ENCODE measurements at places on chromosomes 16 and 17.

GRCh38 chr16:30000735-30001631 is 4.9 kb downstream of the INO80E start:
- no peak for DNase-seq

GRCh38 chr16:12318661-12319427 is 342.3 kb downstream of the SNX29 start:
- no peak for DNase-seq

- DNase-seq: no peak
Observed at GRCh38 chr17:7961421-7961820, 29.4 kb downstream of the CNTROB start.

GRCh38 chr17:73754886-73755400 is 110.7 kb upstream of the SDK2 start:
- no peak for DNase-seq

DNA sequence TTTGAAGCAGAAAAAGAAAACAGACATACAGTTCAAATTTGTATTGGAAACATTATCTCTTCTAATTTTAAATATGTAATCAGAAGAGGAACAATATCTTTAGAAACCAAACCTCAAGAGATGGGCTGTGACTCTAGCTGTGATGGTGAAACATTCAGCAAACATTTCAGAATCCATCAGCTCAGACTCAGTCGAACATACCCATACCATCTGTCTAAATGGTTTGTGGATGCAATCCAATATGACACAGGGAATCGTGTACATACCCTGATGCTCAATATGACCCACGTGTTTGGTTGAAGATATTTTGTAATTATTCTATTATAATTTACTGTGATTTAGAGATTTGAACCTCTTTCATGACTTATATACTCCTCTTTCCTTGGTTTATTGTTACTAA is 665.2 kb upstream of the CDH8 start:
- DNase-seq: no peak

GRCh38 chr16:89145406-89146161 is 26.0 kb upstream of the CDH15 start:
- no peak for DNase-seq

DNA sequence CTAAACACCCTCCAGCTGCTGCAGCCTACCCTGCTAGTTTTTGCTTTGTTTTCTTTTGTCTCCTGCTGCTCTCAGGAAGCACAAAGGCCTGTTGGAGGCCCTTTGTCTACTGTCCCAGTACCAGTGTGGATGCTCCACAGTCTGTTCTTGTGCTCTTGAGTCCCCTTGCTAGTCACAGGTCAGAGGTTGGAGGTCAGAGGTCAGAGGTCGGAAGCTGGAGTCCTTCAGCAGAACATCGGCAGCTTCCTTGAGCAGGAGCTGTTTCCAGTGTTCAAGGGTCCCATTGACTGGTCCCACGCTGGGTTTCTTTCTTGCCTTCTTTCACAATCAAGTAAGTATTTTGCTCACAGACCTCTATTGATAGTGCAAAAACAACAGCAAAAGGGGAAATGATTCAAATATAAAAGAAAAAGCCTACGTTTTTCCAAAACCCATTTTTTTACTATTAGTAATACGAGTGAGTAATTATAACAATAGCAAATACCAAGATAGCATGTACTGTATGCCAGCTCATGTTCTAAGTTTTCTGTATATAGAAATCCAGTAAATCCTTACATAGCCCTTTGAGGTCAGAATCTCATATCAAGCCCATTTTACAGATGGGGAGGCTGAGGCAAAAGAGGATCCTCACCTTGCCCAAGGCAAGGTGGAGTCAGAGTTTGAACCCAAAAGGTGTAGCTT is 10.9 kb upstream of the IL34 start:
- DNase-seq: no peak

GRCh38 chr16:87015021-87015420 is 302.2 kb downstream of the C16orf95 start:
- DNase-seq: no peak

- no peak for DNase-seq
Observed at GRCh38 chr16:56591377-56592060, 2.2 kb downstream of the MT3 start.

- DNase-seq: no peak
Observed at GRCh38 chr16:83940630-83941378, 12.2 kb upstream of the OSGIN1 start.

- DNase-seq: no peak
Observed at GRCh38 chr17:77396610-77397009, 255.8 kb downstream of the SEC14L1 start.

DNA sequence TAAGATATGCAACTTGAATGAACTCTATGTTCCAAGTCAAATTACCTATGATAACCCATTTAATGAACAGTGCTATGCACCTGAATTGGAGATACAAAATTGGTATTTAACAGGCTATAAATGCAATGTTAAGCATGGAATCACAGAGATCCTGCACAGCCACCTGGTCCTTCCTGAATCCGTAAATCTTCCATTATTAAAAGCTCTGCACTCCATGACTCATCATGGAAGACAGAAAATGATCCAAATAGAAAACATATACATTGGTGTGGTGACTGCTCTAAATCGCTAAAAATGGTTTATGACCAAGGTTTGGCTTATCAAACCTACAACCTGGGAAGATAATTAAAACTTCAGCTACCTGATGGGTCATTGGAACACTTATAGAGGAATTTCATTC is 45.3 kb downstream of the GLG1 start:
- no peak for DNase-seq

DNA sequence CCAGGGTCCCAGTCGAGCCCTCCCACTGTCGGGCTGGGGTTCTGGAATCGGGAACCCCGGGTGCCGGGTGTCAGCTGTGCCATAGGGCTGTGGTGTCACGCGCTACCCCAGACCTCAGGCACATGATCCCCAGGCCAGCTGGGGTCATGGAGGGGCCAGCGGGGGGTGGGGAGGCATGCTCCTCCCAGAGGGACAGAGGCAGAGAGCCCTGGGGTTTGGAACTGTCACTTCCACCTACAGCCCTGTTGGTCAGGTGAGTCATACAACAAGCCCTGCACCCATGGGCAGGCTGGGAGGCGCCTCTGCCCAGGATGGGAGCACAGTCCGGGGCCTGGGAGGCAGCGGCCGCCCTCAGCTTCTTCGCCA is 63.0 kb downstream of the BAIAP2 start:
- no peak for DNase-seq

DNA sequence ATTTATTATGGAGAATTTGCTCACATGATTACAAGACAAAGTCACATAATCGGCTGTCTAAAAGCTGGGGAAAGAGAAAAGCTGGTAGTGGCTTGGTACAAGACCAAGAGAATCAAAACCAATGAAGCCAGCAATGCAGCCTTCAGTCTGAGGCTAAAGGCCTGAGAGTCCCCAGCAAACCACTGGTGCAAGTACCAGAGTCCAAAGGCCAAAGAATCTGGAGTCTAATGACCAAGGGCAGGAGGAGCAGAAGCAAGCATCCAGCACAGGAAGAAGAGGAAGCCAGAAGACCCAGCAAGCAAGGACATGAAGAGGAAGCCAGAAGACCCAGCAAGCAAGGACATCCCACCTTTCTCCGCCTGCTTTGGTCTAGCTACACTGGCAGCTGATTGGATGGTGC is 250.6 kb upstream of the SALL1 start:
- DNase-seq: no peak

DNA sequence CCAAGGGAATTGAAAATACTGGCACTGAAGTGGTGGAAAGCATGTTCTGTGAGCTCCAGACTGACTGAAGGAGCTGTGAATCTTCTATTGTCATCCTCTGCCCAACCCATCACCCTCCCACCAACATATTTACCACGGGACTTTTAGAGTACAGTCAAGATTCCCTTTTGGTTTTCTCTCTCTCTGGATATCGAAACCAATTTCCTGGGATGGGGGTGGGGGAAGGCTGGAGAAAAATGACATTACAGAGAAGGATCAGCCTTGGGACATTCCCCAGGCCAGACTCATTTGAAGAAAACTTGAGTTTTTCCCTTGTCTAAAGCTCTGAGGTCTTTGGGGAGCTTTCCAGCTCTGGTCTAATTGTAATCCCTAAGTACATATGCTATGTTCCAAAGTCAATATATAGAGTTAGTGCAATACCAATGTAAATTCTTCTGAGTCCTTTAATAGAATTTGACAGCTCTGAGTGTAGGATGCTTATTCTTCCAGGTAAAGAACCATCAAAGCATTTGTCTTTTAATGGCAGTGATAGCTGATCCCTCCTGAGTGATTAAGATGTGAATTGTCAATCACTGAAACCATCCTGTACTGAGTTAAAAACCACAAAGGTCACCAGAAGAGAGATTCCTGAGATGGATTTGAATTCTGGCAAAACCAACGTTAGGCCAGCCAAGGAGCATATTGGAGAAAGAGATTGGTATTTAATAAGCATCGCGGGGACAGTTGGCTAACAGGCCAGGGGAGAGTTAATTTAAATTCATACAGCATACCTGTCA is 48.8 kb upstream of the CCL1 start:
- DNase-seq: no peak

DNA sequence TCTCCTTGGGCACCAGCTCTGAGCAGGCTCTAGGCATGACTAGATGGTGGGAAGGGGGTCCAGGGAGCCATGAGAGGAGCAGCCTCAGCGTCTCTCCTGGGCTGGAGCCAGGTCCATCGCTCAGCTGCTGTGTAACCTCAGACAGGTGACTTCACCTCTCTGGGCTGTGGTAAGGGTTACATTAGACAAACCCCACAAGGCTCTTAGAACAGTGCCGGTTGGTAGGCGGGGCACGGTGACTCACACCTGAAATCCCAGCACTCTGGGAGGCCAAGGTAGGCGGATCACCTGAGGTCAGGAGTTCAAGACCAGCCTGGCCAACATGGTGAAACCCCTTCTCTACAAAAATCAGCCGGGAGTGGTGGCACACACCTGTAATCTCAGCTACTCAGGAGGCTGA is 18.1 kb upstream of the NPTX1 start:
- no peak for DNase-seq

DNA sequence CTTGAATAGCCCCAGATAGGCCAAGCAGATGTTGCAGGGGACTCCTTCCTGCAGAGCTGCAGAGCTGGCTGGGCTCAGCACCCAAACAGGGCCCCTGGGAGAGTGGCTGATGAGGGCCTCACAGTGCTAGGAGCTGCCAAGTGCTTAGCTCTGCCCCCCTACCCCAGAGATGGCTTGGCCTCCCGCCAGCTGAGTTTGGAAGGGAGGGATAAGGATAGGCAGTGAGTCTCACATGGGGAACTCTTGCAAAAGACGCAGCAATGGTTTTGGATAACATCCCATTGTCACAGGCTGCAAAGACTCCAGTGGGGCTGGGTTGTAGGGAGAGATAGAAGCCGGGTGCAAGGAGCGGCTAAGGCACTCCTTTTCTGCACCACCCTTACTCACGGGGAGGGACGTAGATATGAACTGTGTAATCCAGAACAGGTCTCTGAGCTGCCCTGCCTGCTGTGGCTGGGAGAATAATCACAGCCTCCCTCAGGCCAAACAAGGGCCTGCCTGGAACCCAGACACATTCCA is 52.9 kb upstream of the MAF start:
- no peak for DNase-seq

DNA sequence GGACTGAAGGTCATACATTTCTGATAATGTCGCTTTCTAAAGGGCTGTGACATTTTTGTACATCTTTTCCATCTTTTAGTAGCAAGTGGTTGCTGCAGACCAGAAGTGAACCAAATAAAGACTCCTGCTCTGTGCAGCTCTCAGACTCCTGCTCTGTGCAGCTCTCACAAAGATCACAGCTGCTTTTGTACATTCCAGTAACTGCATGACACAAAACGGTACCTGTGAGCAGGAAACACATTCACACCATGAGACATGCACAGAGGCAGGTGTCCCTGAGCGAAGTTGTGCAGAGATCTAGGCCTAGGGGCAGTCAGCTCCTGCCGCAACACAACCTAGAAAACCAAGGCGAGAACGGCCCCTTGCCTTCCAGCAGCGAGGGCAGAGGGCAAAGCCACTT is 67.5 kb downstream of the KLHDC4 start:
- no peak for DNase-seq

DNA sequence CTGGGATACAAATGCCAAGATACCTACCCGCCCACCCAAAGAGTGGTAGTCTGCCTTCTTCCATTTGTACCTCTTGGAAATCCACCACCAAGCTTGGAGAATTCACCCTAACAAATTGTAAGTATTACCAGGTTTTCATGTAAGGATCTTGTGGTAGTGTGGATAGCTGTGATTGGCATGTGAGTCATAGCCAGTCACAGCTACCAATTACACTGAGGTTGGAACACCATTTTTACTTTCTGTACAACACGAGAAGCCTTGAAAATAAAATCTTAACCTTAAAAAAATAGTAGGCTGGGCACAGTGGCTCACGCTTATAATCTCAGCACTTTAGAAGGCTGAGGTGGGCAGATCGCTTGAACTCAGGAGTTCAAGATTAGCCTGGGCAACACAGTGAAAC is 18.5 kb upstream of the SLC35G3 start:
- DNase-seq: no peak

GRCh38 chr17:66403846-66404556 is 101.6 kb downstream of the PRKCA start:
- no peak for DNase-seq

DNA sequence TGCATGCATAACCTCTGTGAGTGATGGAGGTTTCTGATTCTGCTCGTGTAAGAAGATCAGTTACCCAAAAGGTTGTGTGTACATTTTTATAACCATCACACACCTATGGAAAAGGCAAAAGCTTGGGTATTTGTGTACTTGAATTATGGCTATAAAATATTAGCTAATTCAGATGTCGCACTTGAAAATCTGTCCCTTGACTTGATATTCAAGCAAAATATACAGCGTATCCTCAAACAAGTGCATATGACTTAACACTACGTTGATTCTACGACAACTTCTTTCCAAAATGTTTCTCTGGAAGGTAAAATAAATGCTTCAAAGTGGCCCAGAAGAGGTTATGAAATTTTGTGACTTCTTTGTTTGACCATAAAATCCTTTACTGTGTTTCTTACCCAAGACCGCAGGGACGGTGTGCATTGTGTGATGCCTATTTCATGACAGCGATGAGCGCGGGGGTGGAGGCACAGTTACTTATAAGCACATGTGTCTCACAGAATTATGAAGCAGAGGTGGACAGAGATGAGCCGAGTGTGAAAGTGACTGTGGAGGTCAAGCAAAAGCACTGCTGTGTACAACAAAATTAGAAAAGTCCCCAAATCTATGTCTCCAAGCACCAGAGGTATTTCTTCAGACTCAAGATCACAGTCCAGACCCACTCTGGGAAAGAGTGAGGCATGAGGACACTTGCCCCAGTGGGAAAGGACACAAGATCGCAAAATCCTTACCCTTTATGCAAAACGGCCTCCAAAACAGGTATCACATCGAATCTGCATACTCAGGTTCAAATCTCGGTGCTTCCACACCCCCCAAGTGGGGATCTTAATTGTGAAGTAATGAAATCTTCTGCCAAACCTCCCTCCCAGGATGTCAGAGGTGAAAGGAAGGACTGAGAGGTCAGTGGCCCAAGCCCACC is 4.1 kb upstream of the HOXB9 start:
- DNase-seq: no peak

- no peak for DNase-seq
Observed at GRCh38 chr17:62704381-62704971, 77.0 kb downstream of the MRC2 start.

GRCh38 chr16:15427648-15428239 is 6.6 kb upstream of the BMERB1 start:
- peak; percentile 22 for DNase-seq

Measured in stimulated activated CD8-positive, alpha-beta memory T cell treated with anti-CD3 and anti-CD28 coated beads, Interleukin-2, amount 100 ng/mL, for 48 hours (primary cell).